ENCODE measurements at places on chromosomes 7 and 10.

DNA sequence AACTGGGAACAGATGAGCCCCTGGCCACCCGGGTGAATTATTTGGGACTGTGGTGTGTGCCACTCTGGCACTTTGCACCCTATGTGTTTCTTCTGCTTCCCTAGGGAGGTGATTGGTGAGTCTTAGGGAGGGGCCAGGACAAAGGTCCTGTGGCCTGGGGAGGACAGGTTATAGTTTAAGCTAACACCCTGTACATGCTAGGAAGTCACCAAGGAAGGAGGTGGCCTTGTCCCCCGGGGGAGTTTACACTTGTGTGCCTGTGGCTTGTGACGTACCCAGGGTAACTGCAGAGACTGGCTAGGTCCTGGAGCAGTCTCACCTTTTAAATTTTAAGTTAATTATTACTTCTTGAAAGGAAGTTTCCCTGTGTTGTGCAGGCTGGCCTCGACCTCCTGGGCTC, 196.2 kb downstream of the BAMBI start:
- DNase-seq = no peak

DNA sequence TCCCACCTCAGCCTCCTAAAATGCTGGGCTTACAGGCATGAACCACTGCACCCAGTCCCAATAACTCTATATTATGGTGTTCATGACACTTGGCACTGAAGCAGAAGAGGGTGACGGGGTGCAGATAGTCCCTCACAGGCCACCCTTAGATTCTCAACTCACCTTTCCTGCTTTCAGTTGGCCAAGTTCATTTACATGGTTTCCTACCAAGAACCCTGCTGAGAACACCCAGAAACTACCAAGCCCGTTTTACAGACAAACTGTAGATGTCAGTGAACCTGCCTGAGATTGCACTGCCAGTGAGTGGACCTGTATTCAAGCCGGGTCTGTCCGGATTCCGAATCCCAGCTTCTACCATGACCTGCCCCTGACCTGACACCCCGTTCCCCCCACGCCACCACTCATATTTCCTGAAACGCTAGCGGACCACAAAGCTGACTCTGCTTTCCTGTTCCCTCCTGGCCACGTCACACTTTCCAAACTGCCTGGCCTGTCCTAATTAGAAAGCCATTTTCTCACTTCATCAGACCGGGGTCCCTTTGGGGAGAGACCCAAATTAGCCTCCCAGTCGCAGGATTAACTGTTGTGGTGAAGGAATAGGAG, 17.3 kb downstream of the GRID2IP start:
- DNase-seq = no peak

DNA sequence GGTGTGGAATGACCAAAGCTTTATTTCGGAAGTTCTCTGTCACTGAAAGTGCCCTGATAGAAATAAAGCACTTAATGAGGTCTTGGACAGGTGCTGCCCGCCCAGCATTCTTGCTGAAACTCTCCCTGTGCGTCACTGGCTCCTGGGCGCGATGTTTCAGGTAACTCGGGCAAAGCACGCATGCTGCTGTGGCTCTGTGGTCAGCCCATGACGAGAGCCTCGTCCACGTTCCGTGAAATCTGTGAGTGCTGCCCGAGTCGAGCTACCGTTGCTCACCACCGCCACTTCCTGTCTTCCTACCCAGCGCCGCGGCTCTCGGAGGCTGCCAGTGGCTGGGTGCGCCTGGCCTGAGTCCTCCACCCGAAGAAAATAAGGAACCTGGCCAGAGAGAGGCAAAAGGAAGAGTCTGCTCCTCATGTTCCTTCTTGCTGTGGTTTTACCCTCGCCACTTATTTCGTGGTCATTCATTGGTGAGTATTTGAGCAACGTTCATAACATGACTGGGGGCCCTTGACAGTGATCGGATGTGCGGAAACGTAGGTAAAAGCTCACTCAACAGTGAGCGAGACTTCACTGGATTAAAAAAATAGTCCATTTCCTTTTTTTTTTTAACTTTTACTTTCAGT, 95.5 kb downstream of the MAP3K8 start:
- DNase-seq = peak; percentile 64

GRCh38 chr10:88222881-88223280, 359.5 kb downstream of the PTEN start:
- DNase-seq = no peak

GRCh38 chr7:133691727-133692610, 435.2 kb upstream of the LRGUK start:
- DNase-seq = no peak

Data from stimulated activated CD8-positive, alpha-beta memory T cell treated with anti-CD3 and anti-CD28 coated beads, Interleukin-2, amount 100 ng/mL, for 1 hour (primary cell).